ENCODE measurements at places on chromosomes 6 and 20. TPM values are rescaled to one million over a fixed set of nuclear protein-coding genes. Genes with fewer than 3 reads are reported as not detected.

FRS3 gene
- 11.4 TPM for total RNA-seq

TFAP2A gene
- 0.36 TPM for total RNA-seq

ADGRG6 gene
- total RNA-seq: 1.5 TPM

WTAP gene
- 108 TPM for total RNA-seq

CST2 gene
- total RNA-seq: not detected

OOEP gene
- 0.77 TPM for total RNA-seq

DNA sequence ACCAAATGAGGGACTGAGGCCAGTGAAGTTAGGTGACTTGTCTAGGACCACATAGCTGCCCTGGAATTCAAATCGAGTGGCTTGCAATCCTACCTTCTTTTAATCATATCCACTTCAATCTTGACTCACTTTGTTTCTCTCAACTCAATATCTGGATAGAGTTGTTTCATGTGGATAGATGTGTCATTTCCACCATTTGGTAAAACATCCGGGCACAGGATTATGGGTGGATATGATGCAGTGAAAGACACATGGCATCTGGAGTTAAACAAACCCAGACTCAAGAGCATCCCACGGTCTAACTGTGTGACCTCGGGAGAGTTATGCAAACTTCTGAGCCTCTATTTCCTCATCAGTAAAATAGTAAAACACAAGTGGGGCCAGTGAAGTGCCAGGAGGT lies 103.6 kb upstream of the CNKSR3 start:
- H3K4me1 ChIP-seq: peaks cover 25% of the 10 kb centered on the region
- DNase-seq: no peak
- no peaks in the 10 kb centered on the region for H3K36me3 ChIP-seq
- H3K27me3 ChIP-seq: peaks cover 6% of the 10 kb centered on the region
- no peak overlapping the region for H3K4me3 ChIP-seq
- no peak overlapping the region for H3K27ac ChIP-seq

- DNase-seq: no peak
- peaks cover 43% of the 10 kb centered on the region for H3K27me3 ChIP-seq
- H3K4me3 ChIP-seq: no peak overlapping the region
- H3K36me3 ChIP-seq: peaks cover 3% of the 10 kb centered on the region
These were observed 10.6 kb upstream of the SFT2D1 start for GRCh38 chr6:166352923-166353322.

- no peak overlapping the region for H3K27ac ChIP-seq
- H3K4me1 ChIP-seq: no peaks in the 10 kb centered on the region
- no peak overlapping the region for H3K4me3 ChIP-seq
- H3K27me3 ChIP-seq: no peaks in the 10 kb centered on the region
These were observed 68.1 kb downstream of the SLC22A23 start for GRCh38 chr6:3388786-3389185.

DNA sequence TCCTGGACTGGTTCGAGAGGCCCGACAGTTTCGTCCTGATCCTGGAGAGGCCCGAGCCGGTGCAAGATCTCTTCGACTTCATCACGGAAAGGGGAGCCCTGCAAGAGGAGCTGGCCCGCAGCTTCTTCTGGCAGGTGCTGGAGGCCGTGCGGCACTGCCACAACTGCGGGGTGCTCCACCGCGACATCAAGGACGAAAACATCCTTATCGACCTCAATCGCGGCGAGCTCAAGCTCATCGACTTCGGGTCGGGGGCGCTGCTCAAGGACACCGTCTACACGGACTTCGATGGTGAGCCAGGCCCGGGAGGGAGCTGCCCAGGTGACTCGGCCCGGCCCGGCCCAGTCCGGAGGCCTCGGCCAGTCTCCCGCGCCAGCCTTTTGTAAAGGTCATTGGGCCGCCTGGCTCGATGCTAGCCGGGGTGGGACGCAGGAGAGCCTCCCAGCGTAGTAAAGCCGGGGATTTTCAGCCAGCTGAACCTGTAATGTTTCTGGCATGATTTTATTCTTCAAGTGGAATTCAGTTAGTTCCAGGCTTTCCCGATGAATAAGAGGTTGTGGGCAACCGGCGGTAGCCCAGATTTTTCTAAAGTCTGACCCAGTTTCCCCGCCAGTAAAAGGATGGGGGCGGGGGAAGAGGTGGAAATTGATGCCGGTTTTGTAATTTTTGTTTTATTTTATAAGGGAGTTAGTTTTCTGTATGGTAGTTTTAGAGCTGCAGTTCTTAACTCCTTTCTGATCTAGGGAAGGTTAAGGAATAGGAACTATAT lies 1.4 kb downstream of the PIM1 start:
- peak; percentile 49 for DNase-seq
- no peaks in the 10 kb centered on the region for H3K27me3 ChIP-seq
- peaks cover 54% of the 10 kb centered on the region for H3K36me3 ChIP-seq
- H3K27ac ChIP-seq: peak overlapping the region; percentile 99

GRCh38 chr20:8250539-8251200 lies 118.6 kb downstream of the PLCB1 start:
- H3K4me1 ChIP-seq: peaks cover 6% of the 10 kb centered on the region
- no peak for DNase-seq
- no peak overlapping the region for H3K27ac ChIP-seq

- peaks cover 3% of the 10 kb centered on the region for H3K4me1 ChIP-seq
- H3K27ac ChIP-seq: no peak overlapping the region
- peaks cover 10% of the 10 kb centered on the region for H3K27me3 ChIP-seq
- no peak overlapping the region for H3K4me3 ChIP-seq
- no peaks in the 10 kb centered on the region for H3K36me3 ChIP-seq
- DNase-seq: no peak
These were observed 51.5 kb downstream of the GMDS start for GRCh38 chr6:2193931-2194330.

DNA sequence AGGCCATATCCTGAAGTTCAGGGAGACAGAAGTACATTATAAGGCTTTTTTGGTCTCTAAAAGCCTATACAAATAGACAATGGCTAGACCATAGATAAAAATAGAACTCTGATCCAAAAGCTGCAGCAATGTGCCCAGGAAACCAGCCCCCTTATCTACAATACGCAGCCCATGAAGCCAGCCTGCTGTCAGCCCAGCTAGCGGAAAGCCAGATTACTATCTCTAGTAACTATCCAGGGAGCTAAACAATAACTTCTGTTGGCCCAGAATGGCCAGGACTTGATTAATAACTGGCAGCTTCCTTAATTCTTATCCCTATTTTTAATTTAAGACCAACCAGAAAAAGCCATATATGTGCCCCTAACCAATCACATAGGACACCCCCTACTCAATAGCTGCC lies 160.4 kb upstream of the SMLR1 start:
- no peak overlapping the region for H3K4me3 ChIP-seq
- H3K27me3 ChIP-seq: no peaks in the 10 kb centered on the region
- no peak overlapping the region for H3K27ac ChIP-seq
- DNase-seq: no peak

DNA sequence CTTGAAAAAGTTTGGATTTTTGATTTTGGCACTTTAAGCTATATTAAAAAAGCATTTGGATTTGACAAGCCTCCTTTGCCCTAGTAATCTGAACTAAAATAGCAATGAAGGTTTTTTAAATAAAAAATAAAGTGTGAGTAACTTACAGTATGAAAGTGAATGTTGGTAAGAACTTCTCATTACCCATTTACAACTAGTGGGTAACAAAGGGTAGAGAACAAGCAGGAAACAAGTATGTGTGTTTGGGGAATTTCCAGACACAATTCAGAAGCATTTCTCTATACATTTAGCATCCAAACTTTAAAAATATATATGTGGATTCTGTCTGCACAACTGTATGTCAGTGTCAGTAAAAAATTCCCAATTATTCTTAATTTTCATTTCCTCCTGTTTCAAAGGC lies 2.9 kb downstream of the TMEM30A start:
- peak overlapping the region; percentile 79 for H3K4me3 ChIP-seq
- peak overlapping the region; percentile 86 for H3K27ac ChIP-seq
- peaks cover 51% of the 10 kb centered on the region for H3K4me1 ChIP-seq
- H3K36me3 ChIP-seq: peaks cover 5% of the 10 kb centered on the region
- no peaks in the 10 kb centered on the region for H3K27me3 ChIP-seq
- no peak for DNase-seq

GRCh38 chr6:74928203-74928602 lies 277.6 kb downstream of the COL12A1 start:
- no peak for DNase-seq
- H3K27me3 ChIP-seq: no peaks in the 10 kb centered on the region
- H3K27ac ChIP-seq: no peak overlapping the region
- no peaks in the 10 kb centered on the region for H3K36me3 ChIP-seq

DNA sequence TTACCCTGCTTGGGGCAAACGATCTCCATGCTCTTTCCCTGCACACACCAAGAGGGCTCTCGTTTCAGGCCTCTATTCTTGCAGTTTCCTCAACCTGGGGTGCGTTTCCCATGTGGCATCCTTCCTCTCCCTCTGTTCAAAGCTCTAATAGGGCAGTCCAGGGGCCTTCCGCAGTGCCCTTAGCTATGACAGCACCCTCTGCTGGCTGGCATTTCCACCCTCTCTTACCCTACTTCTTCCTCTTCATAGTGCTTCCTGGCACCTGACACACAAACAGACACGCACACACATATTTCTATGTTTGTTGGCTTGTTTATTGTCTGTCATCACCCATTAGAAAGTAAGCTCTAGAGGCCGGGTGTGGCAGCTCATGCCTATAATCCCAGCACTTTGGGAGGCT lies 294.0 kb downstream of the CLIC5 start:
- H3K4me1 ChIP-seq: peaks cover 23% of the 10 kb centered on the region
- H3K27me3 ChIP-seq: peaks cover 6% of the 10 kb centered on the region
- no peak overlapping the region for H3K27ac ChIP-seq
- H3K4me3 ChIP-seq: no peak overlapping the region
- no peak for DNase-seq

DNA sequence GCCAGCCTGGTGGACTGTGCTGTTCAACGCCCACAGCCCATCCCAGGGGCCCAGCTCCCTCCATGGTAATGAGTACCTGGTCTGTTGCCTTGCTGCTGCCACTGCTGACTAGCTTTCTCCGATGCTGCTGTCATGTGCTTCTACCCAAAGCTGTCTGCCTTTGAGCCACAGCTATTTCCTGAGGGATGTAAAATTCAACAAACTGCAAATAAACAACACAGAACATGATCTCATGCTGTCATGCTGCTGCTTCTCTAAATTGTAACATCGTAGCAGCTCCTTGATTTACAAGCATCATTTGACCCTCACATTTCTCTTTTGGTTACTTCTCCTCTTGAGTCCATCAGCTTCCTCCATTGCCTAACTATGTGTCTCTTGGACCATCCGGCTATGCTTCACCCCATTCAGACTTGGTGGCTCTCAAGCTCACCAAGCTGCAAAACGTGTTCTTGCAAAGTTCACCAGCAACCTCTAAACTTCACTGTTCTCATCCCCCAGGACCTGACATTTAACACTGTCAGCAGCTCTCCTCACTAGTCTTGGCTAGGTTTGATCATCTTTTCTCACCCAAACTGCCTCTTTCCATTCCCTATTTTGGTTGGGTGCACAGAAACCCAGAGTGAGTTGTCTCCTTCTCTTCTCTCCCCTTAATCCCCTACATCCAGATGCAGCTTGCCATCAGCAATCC lies 54.6 kb downstream of the FYN start:
- no peak for DNase-seq
- peak overlapping the region; percentile 69 for H3K27ac ChIP-seq
- peak overlapping the region; percentile 65 for H3K4me3 ChIP-seq
- H3K4me1 ChIP-seq: peaks cover 76% of the 10 kb centered on the region

DNA sequence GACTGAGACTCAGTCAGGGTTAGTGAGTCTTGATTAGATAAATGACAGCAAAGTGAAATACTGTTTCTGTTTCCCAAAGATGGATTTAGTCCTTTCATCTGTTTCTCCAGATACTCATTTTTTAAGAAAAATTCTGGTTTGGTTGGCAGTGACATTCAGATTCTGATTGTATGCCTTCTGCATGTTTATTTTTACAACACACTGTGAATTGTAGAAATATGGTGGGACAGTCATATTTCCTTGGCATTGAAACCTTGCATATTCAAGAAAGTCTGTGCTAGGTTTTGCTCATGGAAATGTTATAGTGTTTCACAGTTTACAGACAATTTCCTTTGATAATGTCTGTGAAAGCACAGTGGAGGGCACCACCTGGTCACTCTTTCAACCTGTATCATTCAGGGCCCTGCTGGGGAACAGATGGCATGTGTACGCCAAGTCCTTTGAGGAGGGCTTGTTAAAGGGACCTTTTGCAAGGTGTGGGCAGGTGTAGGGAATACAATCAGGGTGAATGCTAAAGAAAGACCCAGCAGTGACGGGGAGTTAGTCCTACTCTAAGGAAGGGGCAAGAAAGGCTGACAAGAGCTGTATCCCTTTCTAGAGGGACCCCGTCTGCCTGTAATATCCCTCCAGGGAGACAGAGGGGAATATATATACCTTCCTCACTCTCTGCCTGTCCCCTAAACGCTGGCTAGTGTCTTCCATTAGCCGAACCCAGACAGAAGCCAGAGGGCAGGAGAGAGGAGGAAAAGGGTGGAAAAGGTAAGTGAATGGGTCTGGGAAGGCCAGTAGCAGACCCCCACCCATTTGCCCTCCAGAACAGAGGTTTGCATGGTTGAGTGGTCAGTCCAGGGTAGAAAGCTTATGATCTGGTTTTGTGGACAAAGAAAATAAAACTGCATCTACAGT lies 10.2 kb downstream of the PLCB4 start:
- no peaks in the 10 kb centered on the region for H3K36me3 ChIP-seq
- no peak overlapping the region for H3K27ac ChIP-seq
- no peaks in the 10 kb centered on the region for H3K27me3 ChIP-seq

DNA sequence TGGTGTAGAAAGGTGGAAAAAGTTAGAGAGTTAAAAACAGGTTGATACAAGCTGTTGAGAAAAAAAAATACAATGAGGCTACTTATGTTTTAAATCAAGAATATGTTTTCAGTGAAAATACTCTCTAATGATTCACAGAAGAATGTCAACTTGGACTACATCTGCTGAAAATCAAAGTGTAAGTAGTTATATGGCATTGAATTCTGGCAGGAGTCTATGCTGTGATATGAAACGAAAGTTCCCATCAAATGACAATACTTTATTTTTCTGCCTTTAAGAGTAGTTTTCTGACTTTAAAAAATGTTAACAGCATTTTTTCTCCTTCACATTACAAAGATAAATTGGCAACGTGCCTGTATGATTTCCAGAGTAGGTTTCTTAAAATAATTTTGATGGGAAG lies 158.3 kb downstream of the EYA4 start:
- no peaks in the 10 kb centered on the region for H3K36me3 ChIP-seq
- peaks cover 8% of the 10 kb centered on the region for H3K27me3 ChIP-seq
- DNase-seq: no peak
- H3K4me3 ChIP-seq: no peak overlapping the region
- no peaks in the 10 kb centered on the region for H3K4me1 ChIP-seq

DNA sequence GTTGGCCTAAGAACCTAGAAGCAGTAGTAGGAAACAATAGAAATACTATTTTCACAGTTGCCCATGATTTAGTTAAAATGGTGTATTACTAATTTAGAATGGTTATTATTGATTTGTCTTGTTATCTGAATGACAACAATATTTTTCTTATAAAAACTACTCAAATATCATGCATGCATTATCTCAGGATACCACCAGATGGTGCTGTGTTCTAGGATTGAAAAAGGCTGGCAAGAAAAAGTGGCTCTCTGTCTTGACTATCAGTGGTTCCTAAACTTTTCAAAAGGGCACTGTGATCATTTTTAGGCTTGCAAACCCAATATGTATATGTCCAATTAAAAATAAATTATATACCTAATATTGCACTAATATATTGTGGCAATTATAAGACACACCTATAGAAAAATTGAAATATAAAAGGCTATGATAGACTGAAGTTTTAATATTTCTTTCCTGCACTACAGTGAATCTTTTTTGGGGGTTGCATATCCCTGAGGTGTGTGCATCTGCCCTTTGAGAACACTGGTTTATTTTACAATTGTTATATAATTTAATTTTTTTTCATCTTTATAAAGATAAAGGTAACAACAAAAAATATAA lies 131.7 kb upstream of the MLIP start:
- H3K36me3 ChIP-seq: no peaks in the 10 kb centered on the region
- DNase-seq: peak; percentile 20
- peaks cover 3% of the 10 kb centered on the region for H3K27me3 ChIP-seq
- H3K27ac ChIP-seq: no peak overlapping the region
- H3K4me3 ChIP-seq: no peak overlapping the region

GRCh38 chr6:151300267-151300991 lies 60.7 kb downstream of the AKAP12 start:
- DNase-seq: no peak
- H3K27ac ChIP-seq: no peak overlapping the region
- no peaks in the 10 kb centered on the region for H3K4me1 ChIP-seq
